ENCODE measurements at places on chromosomes 4 and X. TPM values are rescaled to one million over a fixed set of nuclear protein-coding genes. Genes with fewer than 3 reads are reported as not detected.

The ADGRL3 gene
- total RNA-seq: 5.2 TPM

The GCNA gene
- total RNA-seq: 1.1 TPM

The H2BW2 gene
- total RNA-seq: not detected

The GABRA4 gene
- total RNA-seq: 0.24 TPM

The COL4A5 gene
- total RNA-seq: 2.4 TPM

The DRP2 gene
- total RNA-seq: 0.21 TPM

The SPANXN4 gene
- not detected for total RNA-seq

The TCEAL5 gene
- total RNA-seq: not detected

The ERAS gene
- total RNA-seq: not detected

The GLRA2 gene
- 1.6 TPM for total RNA-seq

The FMR1NB gene
- not detected for total RNA-seq

The OTC gene
- total RNA-seq: 5.8 TPM

The CFP gene
- 3.5 TPM for total RNA-seq

The IBSP gene
- not detected for total RNA-seq

The ENAM gene
- not detected for total RNA-seq

The GNRHR gene
- not detected for total RNA-seq

The L1CAM gene
- 8.8 TPM for total RNA-seq

The KLB gene
- total RNA-seq: 0.64 TPM

The CT83 gene
- not detected for total RNA-seq

The INTS6L gene
- total RNA-seq: 19.8 TPM

The DOCK11 gene
- 8.3 TPM for total RNA-seq

The TCEAL7 gene
- total RNA-seq: 4.8 TPM

The STPG2 gene
- total RNA-seq: 0.25 TPM

The SMIM10 gene
- 0.85 TPM for total RNA-seq

The SPACA5 gene
- not detected for total RNA-seq

The TNMD gene
- 1.1 TPM for total RNA-seq

The CSAG3 gene
- not detected for total RNA-seq
